Ovary (tissue), 10 donors: ENCODE measurements at places on chromosomes 12 and 14.

GRCh38 chr12:29241821-29242591 lies 92.9 kb downstream of the FAR2 start:
- H3K4me3 ChIP-seq = no peak overlapping the region
- no peaks in the 10 kb centered on the region for H3K27me3 ChIP-seq
- DNase-seq = no peak
- no peaks in the 10 kb centered on the region for H3K4me1 ChIP-seq
- no peaks in the 10 kb centered on the region for H3K36me3 ChIP-seq

DNA sequence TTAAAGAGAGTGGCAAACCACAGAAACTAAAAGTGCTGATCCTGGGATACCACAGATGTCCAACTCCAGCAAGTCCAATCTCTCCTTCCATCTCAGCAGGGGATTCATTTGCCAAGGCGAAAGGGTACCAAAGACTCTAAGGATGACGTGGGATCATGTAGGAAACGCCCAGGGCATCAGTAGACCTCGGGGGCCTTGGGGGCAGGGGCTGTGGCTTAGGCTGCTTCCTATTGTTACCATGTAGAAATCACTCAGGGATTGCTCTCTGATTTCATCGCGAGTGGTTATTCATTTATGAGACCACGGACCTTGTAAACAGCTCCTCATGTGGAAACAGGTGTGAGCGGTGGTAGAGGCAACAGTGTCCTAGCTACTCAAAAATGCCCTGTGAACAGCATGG lies 149.3 kb upstream of the FKBP4 start:
- H3K27me3 ChIP-seq = no peaks in the 10 kb centered on the region
- peaks cover 3% of the 10 kb centered on the region for H3K4me1 ChIP-seq
- no peaks in the 10 kb centered on the region for H3K36me3 ChIP-seq

DNA sequence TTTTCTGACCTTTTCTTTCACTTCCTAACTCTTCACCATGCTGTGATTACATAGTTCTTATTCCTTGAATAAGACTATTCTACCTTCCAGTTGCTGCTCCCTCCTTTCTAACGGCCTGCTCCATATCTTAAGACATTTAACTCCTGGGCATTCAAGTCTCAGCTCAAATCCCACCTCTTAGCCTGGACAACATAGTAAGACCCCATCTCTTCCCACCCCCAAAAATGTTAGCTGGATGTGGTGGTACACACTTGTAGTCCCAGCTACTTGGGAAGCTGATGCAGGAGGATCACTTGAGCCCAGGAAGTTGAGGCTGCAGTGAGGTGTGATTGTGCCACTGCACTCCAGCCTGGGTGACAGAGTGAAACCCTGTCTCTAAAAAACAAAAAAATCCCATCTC lies 10.9 kb downstream of the ERG28 start:
- DNase-seq = no peak
- H3K4me3 ChIP-seq = no peak overlapping the region
- H3K4me1 ChIP-seq = peaks cover 8% of the 10 kb centered on the region
- H3K27me3 ChIP-seq = no peaks in the 10 kb centered on the region
- H3K36me3 ChIP-seq = no peaks in the 10 kb centered on the region
- H3K27ac ChIP-seq = no peak overlapping the region

DNA sequence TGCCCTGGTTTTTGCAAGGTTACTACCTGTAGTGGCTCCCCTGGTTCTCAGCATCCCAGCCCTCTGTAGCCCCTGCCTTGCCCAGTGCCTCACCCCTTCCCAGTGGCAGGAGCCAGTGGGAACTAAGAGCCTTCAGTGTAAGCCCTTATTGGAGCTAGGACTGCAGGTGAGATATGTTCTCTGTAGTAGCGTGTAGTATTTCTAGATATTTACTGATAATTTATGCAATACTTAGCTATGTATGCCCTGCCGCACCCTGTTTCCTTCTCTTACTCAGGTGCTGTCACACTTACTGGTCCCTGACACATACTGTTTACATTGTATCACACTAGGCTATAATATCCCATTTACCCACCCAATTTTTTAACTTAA lies 3.6 kb downstream of the BMAL2 start:
- H3K27ac ChIP-seq = no peak overlapping the region
- peaks cover 2% of the 10 kb centered on the region for H3K4me1 ChIP-seq
- no peaks in the 10 kb centered on the region for H3K27me3 ChIP-seq
- no peaks in the 10 kb centered on the region for H3K36me3 ChIP-seq

DNA sequence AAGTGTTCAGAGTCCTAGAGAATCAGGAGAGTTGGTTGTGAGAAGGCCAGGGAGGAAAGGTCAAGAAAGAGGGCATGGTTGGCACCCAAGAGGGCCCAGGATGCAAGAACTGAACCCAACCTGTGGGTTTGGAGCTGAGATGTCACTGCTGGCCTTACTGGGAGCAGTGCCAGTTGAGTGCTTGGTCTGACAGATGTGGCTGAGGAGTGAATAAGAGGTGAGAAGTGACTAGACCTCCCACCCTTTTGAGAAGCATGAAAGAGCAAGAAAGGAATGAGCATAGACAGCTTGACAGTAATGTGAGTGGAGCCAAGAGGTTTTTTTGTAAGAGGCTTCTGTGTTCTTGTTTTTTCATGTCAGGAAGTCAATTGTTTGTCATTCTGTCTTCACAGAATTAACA lies 95.3 kb downstream of the FGD4 start:
- DNase-seq = no peak
- no peaks in the 10 kb centered on the region for H3K4me1 ChIP-seq
- no peak overlapping the region for H3K4me3 ChIP-seq
- H3K27ac ChIP-seq = no peak overlapping the region
- H3K27me3 ChIP-seq = no peaks in the 10 kb centered on the region

- H3K36me3 ChIP-seq = no peaks in the 10 kb centered on the region
- H3K27me3 ChIP-seq = no peaks in the 10 kb centered on the region
- H3K4me1 ChIP-seq = no peaks in the 10 kb centered on the region
- no peak overlapping the region for H3K27ac ChIP-seq
Observed at GRCh38 chr12:85552461-85552860, 272.4 kb downstream of the ALX1 start.

GRCh38 chr12:98113548-98113947 lies 401.8 kb upstream of the TMPO start:
- no peak overlapping the region for H3K4me3 ChIP-seq
- no peaks in the 10 kb centered on the region for H3K4me1 ChIP-seq

GRCh38 chr14:79284621-79285020 lies 926.7 kb downstream of the DIO2 start:
- no peaks in the 10 kb centered on the region for H3K27me3 ChIP-seq
- H3K4me3 ChIP-seq = no peak overlapping the region
- no peaks in the 10 kb centered on the region for H3K36me3 ChIP-seq
- H3K4me1 ChIP-seq = no peaks in the 10 kb centered on the region

- no peaks in the 10 kb centered on the region for H3K27me3 ChIP-seq
- no peaks in the 10 kb centered on the region for H3K4me1 ChIP-seq
- DNase-seq = no peak
- no peak overlapping the region for H3K4me3 ChIP-seq
Observed at GRCh38 chr14:102949801-102950451, 27.5 kb downstream of the AMN start.

- no peak overlapping the region for H3K4me3 ChIP-seq
- no peaks in the 10 kb centered on the region for H3K27me3 ChIP-seq
- DNase-seq = peak; percentile 76
- no peaks in the 10 kb centered on the region for H3K36me3 ChIP-seq
- no peaks in the 10 kb centered on the region for H3K4me1 ChIP-seq
Observed at GRCh38 chr12:48795550-48796455, 6.9 kb upstream of the ADCY6 start.

DNA sequence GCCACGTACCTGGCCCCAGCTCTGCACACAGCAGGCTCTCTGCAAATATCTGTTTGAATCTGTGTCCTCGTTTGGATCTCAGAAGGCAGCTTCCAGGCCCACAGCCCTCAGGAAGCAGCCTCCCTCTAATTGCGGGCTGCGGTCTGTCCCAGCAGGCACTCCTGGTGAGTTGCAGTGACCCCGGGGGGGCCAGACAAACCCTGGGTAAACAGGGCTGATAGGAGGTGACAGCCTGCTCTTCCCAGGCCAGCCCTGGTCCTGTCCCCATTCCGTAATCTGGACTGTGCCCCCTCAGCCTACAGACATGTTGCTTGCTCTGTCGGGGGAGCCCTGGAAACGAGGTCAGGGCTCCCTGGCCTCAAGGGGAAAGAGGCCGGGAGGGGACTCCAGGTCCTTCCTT lies 2.0 kb downstream of the FOXN4 start:
- H3K27ac ChIP-seq = no peak overlapping the region
- no peak for DNase-seq
- H3K4me3 ChIP-seq = no peak overlapping the region
- H3K27me3 ChIP-seq = no peaks in the 10 kb centered on the region
- H3K36me3 ChIP-seq = no peaks in the 10 kb centered on the region

- peaks cover 1% of the 10 kb centered on the region for H3K4me1 ChIP-seq
- no peak overlapping the region for H3K27ac ChIP-seq
- H3K36me3 ChIP-seq = no peaks in the 10 kb centered on the region
- DNase-seq = no peak
- no peak overlapping the region for H3K4me3 ChIP-seq
Observed at GRCh38 chr12:1094714-1095113, 103.7 kb downstream of the ERC1 start.

DNA sequence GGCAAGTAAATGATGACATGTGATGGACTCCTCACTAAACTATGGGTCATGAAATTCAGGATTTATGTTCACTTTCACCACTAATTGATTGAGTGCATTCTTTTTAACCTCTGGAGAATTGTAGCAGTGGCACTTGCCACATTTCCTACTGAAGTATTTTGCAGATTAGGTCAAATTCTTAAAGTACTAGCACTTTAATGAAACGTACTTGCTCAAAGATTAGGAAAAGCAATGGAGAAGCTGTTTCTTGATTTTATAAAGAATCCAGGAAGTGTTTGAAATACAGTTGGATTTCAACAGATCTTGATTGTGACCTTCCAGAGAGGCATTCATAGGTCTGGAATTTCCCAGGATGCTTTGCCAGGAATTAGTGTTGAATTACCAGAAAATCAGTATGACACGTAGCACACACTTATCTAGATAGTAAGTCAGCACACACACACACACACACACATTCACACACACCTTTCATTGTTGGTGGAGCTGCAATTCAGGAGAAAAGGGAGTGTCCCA lies 162.6 kb downstream of the MYRFL start:
- no peaks in the 10 kb centered on the region for H3K27me3 ChIP-seq
- no peak overlapping the region for H3K27ac ChIP-seq
- H3K4me3 ChIP-seq = no peak overlapping the region
- peaks cover 1% of the 10 kb centered on the region for H3K4me1 ChIP-seq

- H3K36me3 ChIP-seq = no peaks in the 10 kb centered on the region
- H3K4me1 ChIP-seq = peaks cover 2% of the 10 kb centered on the region
- H3K27me3 ChIP-seq = no peaks in the 10 kb centered on the region
- H3K4me3 ChIP-seq = no peak overlapping the region
- DNase-seq = no peak
Observed at GRCh38 chr14:35378425-35379233, 25.9 kb downstream of the NFKBIA start.

- H3K4me3 ChIP-seq = no peak overlapping the region
- peaks cover 1% of the 10 kb centered on the region for H3K4me1 ChIP-seq
- no peaks in the 10 kb centered on the region for H3K36me3 ChIP-seq
- no peak for DNase-seq
Observed at GRCh38 chr14:99402950-99403349, 77.7 kb downstream of the SETD3 start.

- no peaks in the 10 kb centered on the region for H3K27me3 ChIP-seq
- H3K36me3 ChIP-seq = no peaks in the 10 kb centered on the region
- H3K4me1 ChIP-seq = peaks cover 36% of the 10 kb centered on the region
- peak overlapping the region; percentile 94 for H3K27ac ChIP-seq
- H3K4me3 ChIP-seq = no peak overlapping the region
Observed at GRCh38 chr12:123141615-123142517, 9.0 kb downstream of the PITPNM2 start.

- no peak for DNase-seq
- no peaks in the 10 kb centered on the region for H3K36me3 ChIP-seq
- no peak overlapping the region for H3K27ac ChIP-seq
- no peaks in the 10 kb centered on the region for H3K27me3 ChIP-seq
- H3K4me3 ChIP-seq = no peak overlapping the region
- peaks cover 7% of the 10 kb centered on the region for H3K4me1 ChIP-seq
Observed at GRCh38 chr12:15782667-15783066, 6.5 kb downstream of the EPS8 start.

- no peaks in the 10 kb centered on the region for H3K27me3 ChIP-seq
- peak; percentile 64 for DNase-seq
- peaks cover 7% of the 10 kb centered on the region for H3K4me1 ChIP-seq
- no peak overlapping the region for H3K4me3 ChIP-seq
- H3K36me3 ChIP-seq = no peaks in the 10 kb centered on the region
Observed at GRCh38 chr12:15629108-15629507, 160.1 kb downstream of the EPS8 start.

GRCh38 chr12:45893240-45893639 lies 97.1 kb downstream of the SCAF11 start:
- DNase-seq = no peak
- no peaks in the 10 kb centered on the region for H3K4me1 ChIP-seq
- no peak overlapping the region for H3K4me3 ChIP-seq
- H3K36me3 ChIP-seq = no peaks in the 10 kb centered on the region

GRCh38 chr12:29944269-29945000 lies 160.7 kb upstream of the TMTC1 start:
- H3K4me3 ChIP-seq = no peak overlapping the region
- no peaks in the 10 kb centered on the region for H3K36me3 ChIP-seq
- H3K27ac ChIP-seq = no peak overlapping the region
- H3K4me1 ChIP-seq = no peaks in the 10 kb centered on the region

DNA sequence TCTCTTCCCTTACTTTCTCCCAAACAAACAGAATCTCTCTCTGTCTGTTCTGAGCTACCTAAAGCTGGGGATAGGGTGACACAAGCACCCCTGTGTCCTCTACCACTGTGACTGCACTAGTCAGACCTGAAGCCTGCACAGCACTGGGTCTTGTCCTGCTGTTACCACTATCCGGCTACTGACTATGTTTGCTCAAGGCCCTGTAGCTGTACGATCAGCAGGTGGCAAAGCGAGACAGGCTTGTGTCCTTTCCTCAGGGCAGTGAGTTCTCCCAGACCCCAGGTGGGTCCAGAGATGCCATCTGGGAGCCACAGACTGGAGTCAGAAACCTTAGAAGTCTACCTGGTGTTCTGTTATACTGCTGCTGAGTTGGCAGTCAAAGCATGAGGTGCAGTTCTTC lies 116.4 kb downstream of the NUBPL start:
- DNase-seq = no peak
- H3K4me1 ChIP-seq = no peaks in the 10 kb centered on the region
- H3K27me3 ChIP-seq = no peaks in the 10 kb centered on the region
- H3K36me3 ChIP-seq = no peaks in the 10 kb centered on the region
- no peak overlapping the region for H3K4me3 ChIP-seq

DNA sequence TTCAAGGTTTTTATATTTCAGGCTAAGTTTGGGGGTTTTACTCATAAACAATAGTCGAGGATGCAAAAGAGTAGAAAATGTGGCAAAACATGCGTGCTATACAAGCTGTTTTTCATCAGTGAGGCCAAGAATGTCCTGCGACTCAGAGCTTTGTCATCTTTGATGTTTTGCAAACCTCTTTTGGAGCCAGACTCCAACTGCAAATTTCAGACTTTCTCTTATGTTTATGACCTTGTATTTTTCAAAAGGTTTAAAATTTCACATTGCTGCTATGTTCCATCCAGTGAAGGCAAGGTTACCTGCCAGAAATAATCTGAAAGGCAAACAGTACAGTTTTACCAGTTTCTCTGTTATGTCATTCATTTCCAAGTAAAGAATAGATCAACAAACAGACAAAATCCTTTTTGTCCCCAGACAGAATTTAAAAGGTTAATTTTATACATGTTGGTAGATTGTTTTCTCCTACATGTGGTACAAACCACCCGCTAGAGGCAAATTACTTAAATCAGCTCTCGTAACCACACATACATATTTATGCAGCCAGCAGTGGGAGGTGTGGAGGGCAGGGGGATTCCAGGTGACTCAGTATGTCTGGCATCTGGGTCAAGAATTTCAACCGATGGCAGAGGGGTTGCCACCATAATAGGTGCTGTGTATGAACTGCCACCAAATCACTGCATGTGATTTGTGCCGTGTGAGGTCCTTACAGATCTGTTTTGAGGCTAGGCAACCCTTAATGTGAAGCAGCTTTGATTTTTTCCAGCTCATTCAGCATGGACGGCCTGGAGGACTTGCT lies 119.8 kb upstream of the CPM start:
- no peaks in the 10 kb centered on the region for H3K27me3 ChIP-seq
